ENCODE measurements at places on chromosomes 6 and 20.

DNA sequence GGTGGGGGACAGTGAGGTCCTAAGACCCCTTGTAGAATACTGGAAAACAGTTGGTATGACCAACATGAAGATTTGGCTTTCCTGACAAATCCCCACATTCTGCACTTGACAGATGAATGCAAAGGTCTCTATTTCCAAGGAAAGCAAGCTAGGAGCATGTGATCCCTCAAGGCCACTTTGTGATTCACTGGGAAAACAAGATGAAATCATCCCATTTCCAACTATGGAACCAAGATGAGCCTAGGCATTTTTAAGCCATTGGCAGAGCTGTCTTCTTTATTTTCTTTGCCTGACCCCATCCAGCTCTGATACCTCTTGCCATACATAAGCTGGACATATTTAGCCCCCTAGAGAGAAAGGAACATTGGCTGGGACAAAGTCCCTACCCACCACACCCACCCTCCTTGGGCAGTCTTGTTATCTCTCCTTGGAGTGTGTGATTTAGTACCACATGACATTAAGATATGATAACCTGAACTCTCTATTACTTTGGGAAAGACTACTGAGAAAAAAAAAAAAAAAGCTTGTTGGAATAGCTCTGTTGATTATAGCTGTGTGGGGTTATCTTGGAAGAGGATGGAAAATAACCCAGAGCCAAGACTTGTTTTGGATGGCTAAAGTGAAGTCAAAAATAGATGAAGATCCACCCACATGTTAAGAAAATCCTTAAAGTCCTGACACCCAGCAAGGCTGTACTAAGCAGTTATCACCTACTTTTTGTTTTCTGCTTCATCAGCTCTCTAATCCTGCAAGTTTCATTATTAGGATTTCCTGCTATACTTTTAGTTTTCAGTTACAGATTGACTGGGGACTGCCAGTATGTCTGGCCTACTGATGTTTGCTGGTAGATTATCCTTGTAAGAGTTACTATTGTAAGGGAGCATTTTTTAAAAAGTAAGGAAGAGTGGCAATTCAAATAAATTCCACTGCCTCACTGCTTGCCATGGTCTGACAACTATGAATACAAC, 90.1 kb upstream of the PREP start:
- no peak for DNase-seq

DNA sequence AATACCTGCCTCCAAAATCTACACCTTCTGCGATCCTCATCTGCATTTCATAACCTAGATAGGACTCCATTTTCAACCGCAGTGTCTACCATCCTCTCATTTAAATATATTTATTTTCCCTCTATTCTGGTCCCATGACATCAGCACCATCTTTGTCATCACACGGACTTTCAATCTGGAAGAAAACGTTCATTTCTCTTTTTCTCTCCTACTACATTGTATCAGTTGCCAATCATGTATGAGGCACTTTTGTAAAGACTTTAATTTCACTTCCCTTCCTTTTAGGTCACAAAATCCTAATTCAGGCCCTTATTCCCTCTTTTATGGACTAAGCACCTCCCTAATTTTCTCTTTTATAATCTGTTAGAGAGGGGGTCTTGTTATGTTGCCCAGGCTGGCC, 89.6 kb downstream of the PHACTR1 start:
- no peak for DNase-seq

DNA sequence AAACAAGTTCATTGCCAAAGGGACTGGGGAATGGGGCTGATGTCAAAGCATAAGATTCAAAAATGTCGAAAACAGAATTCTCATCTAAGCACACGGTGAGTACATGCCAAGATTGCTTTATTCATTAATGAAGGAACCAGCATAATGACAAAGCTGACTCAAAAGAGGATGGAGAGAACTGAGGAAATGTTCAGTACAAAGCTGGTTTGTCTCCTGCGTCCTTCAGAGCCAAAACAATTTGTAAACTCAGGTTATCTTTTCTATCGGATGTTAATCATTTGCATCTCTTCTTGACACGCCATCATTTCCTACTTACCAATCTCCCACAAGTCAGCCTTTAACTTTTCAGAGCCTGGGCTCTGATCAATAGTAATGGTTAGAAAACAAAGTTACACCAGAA, 195.6 kb upstream of the PMEPA1 start:
- DNase-seq = no peak

DNA sequence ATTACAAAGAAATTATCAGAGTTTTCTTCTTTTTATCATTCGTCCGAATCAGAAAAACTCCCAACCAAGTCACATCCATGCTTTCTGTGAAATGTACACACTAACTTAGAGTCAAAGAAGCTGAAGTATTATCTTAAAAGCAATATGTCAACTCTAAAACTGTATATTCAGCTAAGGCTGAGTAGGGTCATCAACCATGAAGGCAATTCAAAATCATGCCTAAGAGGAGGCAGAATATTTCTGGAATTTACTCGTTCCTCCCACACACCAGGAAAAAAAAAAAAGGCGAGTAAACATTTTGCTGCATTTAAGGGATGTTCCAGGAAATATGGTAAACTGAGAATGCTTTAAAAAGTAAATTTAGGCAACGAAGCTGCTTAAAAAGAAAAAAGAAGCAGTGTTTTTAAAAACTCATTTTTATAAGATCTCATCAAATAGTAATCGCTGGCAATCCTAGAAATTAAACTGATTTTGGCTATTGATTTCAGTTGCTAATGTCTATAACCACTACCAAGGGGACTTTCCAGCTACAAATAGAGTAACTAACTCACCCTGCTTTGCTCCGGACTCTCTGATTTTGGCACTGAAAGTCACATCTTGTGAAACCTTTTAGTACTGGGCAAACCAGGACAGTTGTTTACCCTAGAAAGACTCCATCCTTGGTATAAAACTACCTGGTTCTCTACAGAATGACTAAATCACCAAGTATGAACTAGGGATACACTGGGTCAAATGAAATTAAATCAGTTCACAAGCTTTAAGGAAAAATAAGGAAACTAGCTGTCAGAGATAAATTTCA, 82.8 kb downstream of the MBOAT1 start:
- DNase-seq = no peak

DNA sequence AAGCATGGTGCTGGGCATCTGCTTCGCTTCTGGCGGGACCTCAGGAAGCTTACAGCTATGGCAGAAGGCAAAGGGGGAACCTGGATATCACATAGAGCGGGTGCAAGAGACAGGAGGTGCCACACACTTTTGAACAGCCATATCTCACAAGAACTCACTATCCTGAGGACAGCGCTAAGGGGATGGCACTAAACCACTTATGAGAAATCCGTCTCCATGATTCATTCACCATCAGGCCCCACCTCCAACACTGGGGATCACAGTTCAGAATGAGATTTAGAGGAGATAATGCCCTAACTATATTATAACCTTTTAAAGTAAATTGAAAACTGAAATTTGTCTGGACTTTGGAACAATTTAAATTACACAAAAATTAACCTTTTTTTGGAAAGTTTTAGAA, 37.8 kb upstream of the SUMO4 start:
- no peak for DNase-seq

GRCh38 chr6:23526526-23526925, 599.5 kb upstream of the NRSN1 start:
- no peak for DNase-seq

DNA sequence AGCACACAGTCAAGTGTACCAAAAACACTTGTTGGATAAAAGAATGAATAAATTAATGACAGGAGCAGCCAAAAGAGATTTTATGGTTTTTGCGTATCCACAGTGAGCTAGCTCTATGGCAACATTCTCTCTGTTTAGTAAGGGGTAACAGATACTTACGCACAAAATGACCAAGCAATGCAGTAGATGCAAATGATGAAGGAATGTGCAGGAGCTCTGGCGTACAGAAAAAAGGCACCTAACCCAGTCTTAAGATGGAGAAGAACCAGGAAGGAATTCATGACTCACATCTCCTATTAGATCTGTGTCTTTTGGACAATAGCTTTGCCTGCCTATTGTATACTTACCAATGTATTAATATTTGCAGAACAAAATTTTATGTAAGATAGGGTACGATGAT, 191.9 kb upstream of the PREP start:
- no peak for DNase-seq

DNA sequence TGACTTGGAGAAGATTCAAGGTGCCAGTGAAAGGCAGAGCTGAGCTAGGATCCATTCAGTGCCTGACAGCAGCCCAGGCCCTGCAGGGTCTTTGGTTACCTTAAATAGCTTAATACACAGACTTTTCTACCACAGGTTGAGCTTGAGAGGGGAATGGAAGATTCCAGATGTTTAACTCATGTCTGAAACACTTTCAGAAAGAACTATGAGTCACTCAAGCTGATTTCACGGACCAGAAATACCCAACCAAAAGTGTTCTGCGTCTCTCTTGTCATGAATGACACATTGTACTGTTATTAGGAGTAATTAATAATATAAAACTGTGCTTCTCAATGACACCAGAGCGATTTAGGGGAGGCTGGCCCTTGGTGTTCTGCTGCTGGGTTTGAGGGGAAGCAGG, 6.4 kb upstream of the PMEPA1 start:
- DNase-seq = no peak

DNA sequence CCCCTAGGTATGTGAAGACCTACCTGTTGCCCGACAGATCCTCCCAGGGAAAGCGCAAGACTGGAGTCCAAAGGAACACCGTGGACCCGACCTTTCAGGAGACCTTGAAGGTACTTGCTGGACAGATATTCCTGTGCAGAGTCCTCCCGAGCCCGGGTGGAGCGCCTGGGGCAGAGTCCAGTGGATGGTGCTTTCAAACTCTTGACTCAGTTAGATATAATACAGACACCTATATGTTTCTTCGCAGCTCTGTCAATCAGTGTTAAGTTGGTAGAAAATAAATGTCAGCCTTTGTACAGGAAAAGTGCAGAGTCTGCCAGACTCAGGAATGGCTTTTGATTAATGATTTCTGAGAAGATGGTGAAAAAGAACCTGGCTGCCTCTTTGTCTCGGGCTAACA, 67.2 kb downstream of the EZR start:
- no peak for DNase-seq

- no peak for DNase-seq
Observed at GRCh38 chr20:36778831-36779655, 5.5 kb upstream of the DSN1 start.

DNA sequence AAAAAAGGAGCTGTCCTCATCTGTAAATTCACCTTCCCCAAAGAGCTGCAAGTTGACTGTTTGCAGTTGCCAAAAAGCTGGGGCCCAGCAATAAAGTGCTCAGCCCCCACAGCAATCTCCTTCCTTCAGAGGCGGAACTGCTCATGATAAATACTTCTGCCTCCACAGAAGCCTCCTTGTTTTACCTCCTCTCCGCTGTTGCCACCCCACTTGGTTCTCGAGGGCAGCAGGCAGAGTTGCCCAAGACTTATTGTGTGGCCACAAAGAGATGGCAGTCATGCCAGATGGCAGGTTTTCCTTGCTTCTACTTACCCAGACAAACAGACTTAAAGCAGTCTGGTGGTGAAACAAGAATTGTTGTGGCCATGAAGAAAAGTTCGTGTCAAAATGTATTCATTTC, 66.3 kb downstream of the SLX4IP start:
- DNase-seq = peak; percentile 71

GRCh38 chr20:39130627-39131026, 168.5 kb downstream of the DHX35 start:
- no peak for DNase-seq

DNA sequence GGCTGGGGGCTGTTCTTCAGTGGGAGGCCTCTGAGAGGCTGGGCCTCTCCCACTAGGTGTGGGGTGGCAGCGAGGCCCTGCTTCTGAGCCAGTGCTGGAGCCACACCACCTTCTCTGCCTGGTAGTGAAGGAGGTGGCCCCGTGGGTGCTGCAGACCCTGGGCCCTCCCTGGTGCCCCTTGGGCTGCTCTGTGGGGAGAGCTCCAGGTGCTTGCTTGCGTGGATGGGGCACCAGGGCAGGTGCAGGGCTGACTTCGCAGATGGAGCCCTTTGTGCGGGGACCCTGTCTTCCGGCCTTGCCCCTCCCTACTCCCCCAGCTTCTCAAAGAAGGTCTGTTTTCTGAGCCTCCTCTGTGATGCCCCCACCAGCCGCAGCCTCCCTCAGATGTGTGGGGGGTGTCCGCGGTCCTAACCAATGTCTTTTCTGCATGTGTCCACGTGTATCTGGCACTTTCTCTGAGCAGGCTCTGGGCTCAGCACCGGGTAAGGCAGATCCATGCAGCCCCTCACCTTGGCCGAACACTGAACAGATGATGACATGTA, 17.2 kb upstream of the MYT1 start:
- no peak for DNase-seq
